ENCODE measurements at places on chromosomes 7 and 10.

DNA sequence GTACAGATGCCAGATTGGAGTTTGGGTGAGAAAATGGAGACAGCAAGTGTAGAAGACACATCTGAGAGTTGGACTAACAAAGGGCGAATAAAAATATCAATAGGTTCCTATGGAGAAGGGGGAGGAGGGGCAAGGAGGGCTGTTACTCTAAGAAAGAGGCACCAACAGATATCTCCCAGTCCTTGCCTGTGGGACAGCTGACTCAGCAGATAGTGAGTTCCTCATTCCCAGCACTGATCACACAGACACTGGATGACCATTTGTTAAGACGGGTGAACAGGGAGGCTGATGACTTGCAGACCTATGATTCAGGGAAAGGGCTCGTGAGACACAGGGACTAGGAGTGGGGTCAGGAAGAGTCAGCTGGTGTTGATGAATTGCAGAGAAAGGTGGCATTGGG is 5.7 kb upstream of the PRR15 start:
- no peak for DNase-seq

DNA sequence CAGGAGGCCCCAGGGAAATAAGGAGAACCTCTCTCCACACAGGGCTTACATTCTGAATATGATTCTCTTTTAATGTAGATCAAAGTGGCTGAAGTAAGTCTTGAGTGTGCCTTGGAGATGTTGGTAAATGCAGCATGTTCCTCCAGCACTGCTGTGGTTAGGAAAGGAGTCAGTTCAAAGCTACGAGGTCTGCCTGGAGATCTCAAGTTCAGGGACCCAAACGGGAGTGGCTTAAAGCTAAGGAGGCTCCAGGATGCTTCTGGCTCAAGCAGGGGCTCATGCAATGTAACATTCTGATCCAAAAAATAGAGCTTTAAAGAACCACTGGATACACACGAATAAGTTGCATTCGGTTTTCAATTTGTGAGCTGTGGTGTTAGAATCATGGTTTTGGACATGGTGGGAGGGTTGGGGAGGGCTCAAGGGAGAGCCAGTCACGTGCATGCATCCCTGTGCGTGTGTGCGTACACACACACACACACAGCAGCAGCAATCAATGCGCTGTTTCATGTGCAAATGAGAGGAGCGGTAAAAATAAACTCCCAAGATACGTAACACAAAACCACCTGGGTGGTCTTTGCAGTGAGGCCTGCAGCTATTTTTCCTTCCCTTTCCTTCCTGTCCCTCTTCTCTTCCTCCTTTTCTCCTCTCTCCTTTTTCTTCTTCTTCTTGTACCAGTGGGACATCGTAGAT is 70.5 kb downstream of the AOAH start:
- no peak for DNase-seq

GRCh38 chr7:83101530-83101929 is 61.2 kb downstream of the PCLO start:
- DNase-seq: no peak

DNA sequence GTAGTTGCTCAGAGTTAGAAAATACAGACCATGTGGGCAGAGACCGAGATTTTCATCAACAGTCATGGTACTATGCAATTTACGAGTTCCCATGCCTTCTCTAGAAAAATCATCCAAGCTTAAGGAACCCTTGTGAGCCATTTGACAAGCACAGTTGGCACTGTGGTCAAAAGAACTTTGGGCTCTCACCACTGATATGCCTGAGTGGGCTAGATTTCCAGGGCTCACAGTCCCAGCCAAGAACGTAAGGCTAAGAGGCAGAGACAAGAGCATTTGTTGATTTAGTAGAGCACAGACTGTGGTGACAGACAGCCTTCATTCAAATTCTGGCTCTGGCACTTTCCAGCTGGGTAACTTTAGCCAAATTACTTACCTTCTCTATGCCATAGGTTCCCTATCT is 407.0 kb downstream of the SORCS1 start:
- DNase-seq: no peak

GRCh38 chr10:97174941-97175340 is 10.8 kb downstream of the SLIT1 start:
- DNase-seq: no peak
